Cerebellar cortex (tissue), 1 donor: ENCODE measurements at places on chromosomes 2 and 18.

DNA sequence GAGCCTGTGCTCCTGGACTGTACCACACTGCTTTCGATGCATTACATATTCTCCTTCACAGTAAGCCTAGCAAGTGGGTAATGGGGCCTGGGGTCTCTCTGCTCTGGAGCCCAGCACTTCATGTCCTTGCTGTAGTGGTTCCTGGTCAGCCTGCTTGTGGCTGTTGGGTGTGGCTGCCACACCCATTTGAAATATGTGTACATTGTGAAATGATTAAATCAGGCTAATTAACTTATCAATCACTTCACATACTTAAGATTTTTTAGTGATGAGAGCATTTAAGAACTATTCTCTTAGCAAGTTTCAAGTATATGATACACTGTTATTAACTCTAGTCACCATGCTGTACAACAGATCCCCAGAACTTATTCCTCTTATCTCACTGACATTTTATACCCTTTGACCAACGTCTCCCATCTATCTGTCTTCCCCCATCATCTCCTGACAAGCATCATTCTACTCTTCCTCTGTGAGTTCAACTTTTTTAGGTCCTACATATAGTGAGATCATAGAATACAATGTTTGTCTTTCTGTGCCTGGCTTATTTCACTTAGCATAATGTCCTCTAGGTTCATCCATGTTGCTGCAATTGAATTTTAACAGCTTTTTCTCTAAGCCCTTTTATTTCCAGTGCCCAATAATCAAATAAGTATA is 92.1 kb downstream of the LYPD6 start:
- DNase-seq, result no peak

- DNase-seq, result no peak
These were observed 14.9 kb downstream of the ERFE start for GRCh38 chr2:238173692-238174091.

DNA sequence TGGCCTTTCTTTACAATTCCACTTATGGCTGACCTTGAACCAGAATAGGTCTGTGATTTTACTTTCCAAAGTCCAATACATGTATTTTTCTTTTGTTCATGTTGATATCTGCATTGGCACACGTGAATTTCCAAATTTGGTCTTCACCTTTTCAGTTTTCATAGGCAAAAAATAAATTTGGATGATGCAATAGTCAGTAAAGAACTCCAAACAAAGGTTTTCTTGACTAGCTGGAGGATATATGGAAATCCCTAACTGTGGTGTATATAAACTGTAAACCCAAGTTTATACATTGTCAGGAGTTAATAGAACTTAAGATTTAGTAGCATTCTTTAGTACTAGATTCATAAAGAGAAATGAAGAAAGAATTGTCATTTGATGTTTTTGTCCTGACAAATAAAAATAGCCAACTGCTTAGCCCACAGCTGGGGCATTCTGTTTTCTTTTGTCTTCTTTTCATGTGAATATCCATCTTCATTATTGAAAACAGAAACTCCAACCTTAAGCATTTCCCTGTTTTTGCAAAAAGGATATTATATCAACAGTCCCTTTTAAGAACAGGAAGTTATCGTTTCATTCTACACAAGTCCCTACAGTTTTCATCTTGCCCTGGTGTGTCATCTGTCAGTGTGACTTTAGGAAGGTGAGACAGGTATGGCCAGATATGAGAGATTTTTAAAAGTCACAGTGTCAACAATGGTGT is 132.9 kb downstream of the BCL2 start:
- DNase-seq, result no peak

DNA sequence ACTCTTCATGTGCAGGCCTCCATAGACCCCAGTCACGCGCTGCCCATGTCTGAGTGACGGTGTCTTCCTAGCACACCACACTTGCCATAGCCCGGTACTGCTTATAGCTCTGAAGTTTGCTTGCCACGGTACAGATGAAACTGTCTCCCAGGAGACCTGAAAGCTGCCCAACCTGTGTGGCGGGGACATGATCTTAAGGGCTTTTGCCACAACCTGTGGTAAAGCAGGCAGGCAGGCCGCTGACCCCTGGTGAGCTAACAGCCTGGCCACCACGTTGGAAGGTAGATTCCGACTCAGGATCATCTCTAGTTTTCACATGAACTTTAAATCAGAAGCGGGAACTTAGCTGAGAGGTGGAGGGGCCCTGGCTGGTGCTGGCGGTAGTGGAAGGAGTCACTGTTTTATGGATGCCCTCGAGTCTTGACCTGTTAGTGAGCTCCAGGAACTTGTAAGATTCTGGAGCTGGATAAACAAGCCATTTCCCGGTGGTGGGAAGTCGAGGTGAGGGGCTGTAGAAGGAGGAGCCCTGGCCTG is 153.3 kb downstream of the ZNF236 start:
- DNase-seq, result no peak

- no peak for DNase-seq
These were observed 47.3 kb downstream of the CD8B2 start for GRCh38 chr2:106534471-106534870.

DNA sequence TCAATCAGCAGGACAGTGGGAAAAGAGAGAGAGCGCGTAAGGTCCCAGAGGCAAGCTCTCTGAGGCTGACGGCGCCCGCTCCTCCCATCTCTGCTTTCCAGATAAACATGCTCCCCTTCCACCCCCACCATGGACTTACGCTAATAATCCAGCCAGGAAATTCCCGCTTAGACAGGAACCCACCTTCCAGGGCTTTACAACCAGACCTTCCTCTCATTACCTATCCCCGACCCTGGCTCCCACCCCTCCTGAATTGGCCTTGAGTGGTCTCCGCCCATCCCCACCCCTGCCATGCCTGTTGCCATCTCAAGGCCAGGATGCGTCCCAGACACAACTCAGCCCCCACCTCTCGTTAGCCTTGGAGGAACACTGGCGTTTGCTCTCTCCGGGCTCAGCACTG is 131.1 kb downstream of the SMAD2 start:
- no peak for DNase-seq

GRCh38 chr18:28422577-28422976 is 245.6 kb upstream of the CDH2 start:
- no peak for DNase-seq

GRCh38 chr18:40066368-40066767 is 1888.7 kb upstream of the PIK3C3 start:
- no peak for DNase-seq

- no peak for DNase-seq
These were observed 267.6 kb downstream of the SRBD1 start for GRCh38 chr2:45343251-45344017.

GRCh38 chr2:39851651-39852110 is 72.6 kb upstream of the THUMPD2 start:
- peak; percentile 17 for DNase-seq

- no peak for DNase-seq
These were observed 13.6 kb downstream of the MRO start for GRCh38 chr18:50806208-50806616.

- DNase-seq, result no peak
These were observed 14.4 kb upstream of the SLC39A10 start for GRCh38 chr2:195642679-195643068.

DNA sequence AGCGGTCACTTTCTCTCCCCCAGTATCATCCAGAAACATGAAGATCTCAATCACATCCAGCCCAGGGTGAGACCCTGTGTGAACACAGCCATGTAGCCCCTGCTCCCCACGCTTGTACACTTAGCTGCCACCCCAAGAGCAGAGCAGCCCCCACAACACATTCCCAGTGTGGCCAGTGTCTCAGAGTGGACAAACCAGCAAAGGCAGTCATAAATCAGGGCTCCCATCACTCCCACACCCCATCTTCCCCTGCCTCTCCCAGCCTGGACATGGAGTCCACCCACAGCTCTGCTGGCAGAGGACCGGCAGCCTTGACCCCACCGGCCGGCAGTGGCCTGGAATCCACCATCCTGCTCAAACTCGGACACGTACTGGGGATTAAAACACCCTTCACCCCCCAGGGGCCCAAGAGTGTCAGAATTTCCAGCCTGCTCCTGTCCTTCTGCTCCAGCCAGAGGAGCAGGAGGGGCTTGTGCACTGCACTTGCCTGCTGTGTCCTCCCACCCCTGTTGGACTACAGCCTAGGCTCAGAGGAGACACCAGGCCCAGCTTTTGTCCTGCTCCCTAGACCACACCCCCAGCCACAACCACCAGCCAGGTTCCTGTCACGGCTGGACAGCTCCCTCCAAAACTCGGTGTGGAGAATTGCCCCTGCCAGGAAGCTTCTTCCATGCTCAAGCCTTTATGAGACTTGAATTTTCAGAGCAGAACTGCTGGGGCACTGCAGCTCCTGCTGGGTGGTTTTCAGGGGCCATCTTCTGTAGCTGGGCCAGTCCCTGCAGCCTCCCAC is 206.1 kb downstream of the SMAD2 start:
- no peak for DNase-seq

- DNase-seq, result no peak
These were observed 353 bp upstream of the NUP35 start for GRCh38 chr2:183123959-183124221.

GRCh38 chr18:24869285-24869684 is 408.8 kb downstream of the HRH4 start:
- DNase-seq, result no peak

GRCh38 chr2:84882775-84883550 is 2.1 kb upstream of the TRABD2A start:
- no peak for DNase-seq

GRCh38 chr2:195700480-195700879 is 43.5 kb downstream of the SLC39A10 start:
- no peak for DNase-seq

- DNase-seq, result peak; percentile 31
These were observed 799 bp downstream of the CEP68 start for GRCh38 chr2:65057054-65057375.

DNA sequence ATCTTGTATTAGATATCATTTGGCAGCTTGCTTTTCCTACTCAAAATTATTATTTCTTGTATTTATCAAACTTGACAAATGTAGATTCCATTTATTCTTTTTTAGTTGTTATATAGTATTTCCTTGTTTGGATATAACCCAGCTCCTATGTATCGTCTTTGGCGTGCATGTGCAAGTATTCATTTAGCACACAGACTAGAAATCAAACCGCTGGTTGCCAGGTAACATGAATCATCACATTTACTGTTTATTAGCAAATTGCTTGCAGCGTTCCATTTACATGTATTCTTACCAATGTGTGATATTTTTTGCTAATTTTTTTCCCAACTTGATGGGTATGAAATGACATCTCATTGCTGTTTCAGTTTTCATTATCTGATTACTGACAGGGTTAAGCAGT is 2089.7 kb upstream of the CELF4 start:
- DNase-seq, result no peak

GRCh38 chr18:36501100-36501499 is 203.6 kb downstream of the FHOD3 start:
- no peak for DNase-seq

GRCh38 chr2:152335016-152335725 is at the start of gene FMNL2:
Gene FMNL2, plus strand, starts transcription at chr2:152335174.
- peak; percentile 91 for DNase-seq

DNA sequence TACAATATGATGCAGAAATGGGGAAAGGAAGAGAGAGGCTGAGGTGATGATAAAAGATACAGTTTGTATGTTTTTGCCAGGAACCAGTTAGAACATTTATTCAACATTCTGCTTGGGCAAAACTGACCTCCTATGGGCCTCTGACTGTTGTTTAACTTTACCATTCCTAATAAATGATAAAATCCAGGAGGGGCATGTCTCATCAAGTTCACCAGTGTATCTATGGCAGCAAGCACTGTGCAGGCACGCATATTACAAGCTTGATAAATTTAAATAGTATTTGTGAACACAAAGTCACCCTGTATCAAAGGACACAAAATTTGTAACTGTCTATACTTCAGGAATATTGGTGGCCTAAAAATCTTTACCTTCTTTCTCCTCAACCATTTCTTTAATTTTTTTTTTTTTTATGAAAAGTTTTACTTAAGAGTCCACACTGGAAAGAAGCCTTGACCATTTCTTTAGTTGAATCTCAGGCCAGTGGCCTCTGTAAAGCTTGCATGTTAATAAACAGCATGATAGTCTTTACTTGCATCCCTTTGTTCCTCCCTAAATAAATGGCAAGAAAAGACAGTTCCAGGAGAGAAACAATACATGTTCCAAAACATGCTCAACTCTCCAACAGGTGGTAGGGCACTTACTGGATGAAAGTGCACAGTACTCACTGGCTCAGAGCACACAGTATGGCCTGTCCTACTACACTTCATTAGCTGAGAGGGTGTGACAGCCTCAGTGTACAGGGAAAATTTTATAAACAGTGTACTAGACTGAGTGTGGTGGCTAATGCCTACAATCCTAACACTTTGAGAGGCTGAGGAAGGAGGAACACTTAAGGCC is 52.3 kb downstream of the SOS1 start:
- no peak for DNase-seq

- no peak for DNase-seq
These were observed 194.5 kb downstream of the DNER start for GRCh38 chr2:229519655-229520430.

DNA sequence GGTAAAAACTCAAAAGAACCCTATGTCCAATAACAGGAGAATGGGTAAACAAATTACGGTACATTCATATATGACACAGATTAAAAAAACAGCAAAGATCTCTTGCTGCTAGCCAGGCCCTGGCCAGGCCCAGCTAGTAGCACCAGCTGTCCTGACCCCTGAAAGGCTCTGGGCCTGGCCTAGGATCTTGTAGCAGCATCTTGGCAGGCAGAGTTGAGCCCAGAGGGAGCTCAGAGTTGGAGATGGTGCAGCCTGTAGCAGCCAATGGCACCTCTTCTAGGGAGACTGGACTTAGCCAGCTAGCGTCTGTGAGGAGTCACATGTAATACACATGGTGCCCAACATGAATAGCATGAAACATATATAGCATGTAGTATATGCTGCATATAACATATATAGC is 69.1 kb downstream of the HS6ST1 start:
- no peak for DNase-seq

GRCh38 chr2:16475586-16475985 is 190.0 kb downstream of the CYRIA start:
- DNase-seq, result no peak

DNA sequence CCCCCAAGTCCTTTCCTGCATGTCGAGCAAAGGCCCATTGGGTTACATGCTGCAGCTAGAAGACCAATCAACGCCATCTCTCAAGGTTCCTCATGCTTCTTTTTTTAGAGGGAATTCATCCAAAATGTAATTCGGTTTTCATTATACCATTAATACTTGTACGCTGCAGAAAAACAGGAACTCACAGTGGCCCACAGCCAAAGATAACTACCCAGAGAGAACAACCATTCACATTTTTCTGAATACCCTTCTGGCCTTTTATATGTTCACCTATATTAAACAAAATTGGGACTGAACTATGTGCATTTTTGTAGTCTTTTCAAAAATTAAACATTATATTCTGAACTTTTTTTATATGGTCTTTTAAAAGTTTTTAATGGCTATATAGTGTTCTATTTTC is 25.8 kb downstream of the FARP2 start:
- no peak for DNase-seq
